Left renal cortex interstitium (tissue), 4 donors: ENCODE measurements at places on chromosomes 12 and 14.
A peak's percentile ranks its signal among the peaks of the same experiment; 100 is the strongest.

GRCh38 chr12:55051197-55051947 lies 31.6 kb downstream of the NEUROD4 start:
- DNase-seq: no peak

- no peak for DNase-seq
These were observed 22.3 kb upstream of the ACTN1 start for GRCh38 chr14:69001375-69001774.

- no peak for DNase-seq
These were observed 33.9 kb downstream of the SPX start for GRCh38 chr12:21559855-21560569.

GRCh38 chr12:75814851-75815754 lies 216.5 kb downstream of the PHLDA1 start:
- peak; percentile 66 for DNase-seq

- no peak for DNase-seq
These were observed 38.2 kb upstream of the TMX1 start for GRCh38 chr14:51201890-51202289.

DNA sequence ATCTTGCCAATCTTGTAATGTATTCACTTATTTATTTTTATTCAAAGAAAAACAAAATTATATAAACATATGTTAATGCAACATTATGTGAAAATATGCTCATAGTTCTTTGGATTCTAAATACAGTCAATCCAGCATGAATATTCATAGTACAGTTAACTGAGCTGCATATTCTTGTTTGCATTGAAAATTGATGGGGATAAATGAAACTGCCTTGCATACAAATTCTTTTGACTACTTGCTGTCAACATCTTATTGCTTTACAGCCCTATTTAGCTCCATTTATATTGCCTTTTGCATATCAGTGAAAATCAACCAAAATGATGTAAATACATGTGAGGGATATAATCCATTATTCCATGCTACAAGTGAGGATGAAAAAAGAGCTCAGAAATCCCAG lies 135.3 kb downstream of the CCER1 start:
- no peak for DNase-seq

DNA sequence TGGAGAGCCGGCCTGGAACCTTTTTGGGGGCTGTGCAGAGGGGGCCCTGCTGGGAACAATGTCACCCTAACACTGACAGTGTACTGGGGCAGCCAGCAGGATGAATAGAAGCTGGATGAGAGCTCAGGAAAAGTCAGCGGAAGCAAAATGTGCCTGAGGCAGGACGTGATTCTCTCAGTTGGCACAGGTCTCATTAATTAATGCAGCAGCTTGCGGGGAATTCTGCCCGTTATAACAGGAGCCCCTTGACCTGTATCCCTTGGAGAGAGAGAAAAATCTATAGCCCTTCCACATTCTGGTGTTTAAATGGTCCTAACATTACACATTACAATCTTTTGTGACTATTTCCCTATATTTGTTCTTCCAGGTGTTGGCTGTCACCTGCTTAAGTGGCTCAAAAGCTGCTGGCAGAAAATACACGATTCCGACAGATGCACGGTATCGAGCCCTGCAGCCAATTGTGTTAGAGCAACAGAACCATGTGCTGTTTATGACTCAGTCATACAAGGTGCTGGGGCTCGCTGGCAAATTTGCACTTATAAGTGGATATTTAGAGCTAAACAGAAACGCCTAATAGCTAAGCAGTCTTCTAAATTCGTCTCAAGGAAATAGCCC lies 854.7 kb downstream of the AACS start:
- no peak for DNase-seq

- no peak for DNase-seq
These were observed 106.2 kb downstream of the UNC79 start for GRCh38 chr14:93536945-93537344.

- no peak for DNase-seq
These were observed 25.4 kb downstream of the SLC35E3 start for GRCh38 chr12:68771223-68771925.

- no peak for DNase-seq
These were observed 1.7 kb upstream of the SLC25A29 start for GRCh38 chr14:100307766-100308426.

DNA sequence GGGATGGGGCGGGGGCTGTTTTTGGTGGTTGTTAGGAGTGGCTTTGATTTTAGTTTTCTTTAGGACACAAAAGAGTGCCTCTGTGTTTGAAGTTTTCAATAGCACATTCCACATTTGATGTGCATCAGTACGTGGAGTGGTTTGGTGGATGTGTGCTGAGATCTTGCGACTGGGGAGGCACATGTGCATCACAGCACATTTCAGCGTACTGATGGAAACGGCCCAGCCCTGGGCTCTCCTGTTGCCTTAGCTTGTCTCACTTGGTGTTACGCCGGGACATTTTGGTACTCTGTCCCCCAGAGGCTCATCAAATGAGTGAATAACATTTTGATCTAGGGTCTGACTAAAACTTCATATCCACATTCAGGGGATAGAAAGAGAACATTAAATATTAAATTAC lies 70.5 kb downstream of the GNS start:
- no peak for DNase-seq

- no peak for DNase-seq
These were observed 194.0 kb downstream of the VRK1 start for GRCh38 chr14:96991226-96991625.

GRCh38 chr14:69331206-69331605 lies 66.9 kb downstream of the ERH start:
- no peak for DNase-seq

DNA sequence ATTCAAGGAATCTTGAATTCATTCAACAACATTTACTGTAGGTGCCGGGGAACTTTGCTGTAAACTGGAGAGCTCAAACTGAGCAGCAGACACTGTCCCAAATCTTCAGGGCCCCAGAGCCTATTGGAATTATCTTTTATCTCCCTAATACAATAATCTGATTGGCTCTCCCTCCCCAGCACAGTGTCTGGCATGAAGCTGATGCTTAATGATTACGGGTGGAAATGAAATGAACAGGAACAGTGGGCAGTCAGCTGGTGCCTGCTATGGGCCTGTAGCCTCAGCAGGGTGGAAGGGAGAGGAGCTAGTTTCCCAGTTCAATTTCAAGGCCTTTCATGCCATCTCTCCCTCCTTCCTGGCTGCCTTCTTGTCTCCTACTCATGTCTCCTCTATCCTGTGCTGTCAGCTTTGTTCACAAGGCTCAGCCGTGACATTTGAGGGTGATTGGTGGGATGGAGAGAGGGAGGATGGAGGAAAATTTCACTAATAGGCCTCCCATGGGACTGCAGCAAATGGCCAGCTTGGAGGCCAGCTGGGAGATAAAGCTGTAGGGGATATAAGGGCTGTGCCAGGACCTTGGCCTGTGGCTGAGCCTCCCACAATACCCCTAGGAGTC lies 4.3 kb upstream of the RAPGEF3 start:
- DNase-seq: no peak

DNA sequence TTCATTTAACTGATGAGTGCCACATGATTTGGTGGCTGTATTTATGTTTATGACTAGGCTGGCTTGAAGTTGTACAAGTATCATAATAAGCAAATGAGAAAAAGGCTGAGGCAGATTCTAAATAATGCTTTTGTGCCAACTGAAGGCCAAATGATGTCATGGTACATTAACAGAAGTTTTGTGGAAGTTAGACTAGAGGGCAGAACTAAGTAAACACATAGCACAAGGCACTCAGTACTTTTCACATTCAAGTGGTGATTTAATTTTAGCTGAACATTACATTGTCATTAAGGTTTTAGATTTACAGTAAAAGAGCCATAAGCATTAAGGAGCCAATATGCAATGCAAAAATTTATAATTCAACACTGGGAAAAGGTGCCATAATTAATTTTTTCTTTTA lies 21.1 kb downstream of the PPP1CC start:
- DNase-seq: no peak

- DNase-seq: no peak
These were observed 386.4 kb downstream of the TRHDE start for GRCh38 chr12:72658615-72659014.

DNA sequence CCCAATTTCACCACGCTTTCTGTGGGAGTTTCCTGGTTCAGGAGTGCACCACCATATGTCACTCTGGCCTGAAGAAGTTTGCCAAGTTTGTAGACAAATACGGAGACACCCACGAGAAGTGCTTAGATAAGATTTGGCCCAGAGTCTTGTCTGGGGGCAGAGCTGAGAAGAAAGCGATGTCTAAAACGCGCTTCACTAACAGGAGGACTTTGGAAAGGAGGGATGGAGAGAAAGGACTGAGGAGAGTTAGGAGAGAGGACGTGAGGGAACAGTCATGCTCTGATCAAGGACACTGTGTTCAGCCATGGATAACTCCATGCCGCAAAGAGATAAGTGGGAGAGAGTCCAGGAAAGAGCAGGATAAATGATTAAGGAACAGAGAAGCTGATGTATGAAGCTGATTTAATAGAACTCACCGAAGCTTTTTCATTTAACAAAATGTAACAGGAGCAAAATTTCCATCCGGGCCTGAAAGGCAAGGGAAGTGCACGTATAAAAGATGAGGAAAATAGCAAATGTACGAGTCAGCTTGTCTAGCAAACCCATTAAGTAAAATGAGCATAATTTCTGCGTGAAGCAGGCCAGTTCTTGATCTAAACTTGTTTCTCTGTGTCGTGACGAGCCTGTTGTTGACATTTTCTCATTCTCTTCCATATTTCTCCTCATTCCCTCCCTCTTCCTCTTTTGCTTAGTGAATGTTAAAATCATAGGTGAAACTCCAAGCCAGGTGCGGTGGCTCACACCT lies 23.4 kb upstream of the MAP3K9 start:
- no peak for DNase-seq
